ENCODE measurements at places on chromosomes 1 and 21.
A peak's percentile ranks its signal among the peaks of the same experiment; 100 is the strongest.

DNA sequence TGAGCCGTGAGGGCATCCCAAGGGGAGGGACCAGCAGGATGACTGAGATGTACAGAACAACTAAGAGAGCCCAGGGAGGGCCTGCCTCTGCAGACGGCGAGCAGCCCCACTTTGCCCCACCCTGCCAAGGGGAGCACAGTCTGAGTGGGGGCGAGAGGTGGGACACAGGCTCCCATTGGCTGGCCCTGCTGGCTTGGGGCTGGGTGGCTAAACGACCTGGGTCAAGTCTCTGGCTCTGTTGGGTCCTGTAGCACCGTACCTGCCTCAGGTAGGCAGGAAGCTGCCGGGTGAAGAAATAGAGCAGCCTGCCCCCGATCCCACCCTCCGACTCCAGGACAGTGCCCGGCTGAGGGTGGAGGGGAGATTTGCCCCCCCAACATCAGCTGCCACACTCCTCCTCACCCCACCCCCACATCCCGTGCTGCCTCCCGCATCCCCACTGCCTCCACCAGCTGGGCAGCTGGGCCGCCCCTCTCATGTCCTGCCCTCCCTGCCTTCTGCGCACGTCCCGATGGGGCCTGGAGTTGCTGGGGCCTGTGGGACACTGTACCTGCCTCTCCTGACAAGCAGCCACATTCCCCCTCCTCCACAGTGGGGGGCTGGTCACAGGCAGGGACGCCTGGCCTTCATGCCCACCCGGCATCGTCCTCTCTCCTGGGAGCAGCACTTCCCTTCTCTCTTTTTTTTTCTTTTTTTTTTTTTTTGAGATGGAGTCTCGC, 12.6 kb upstream of the PLEKHG5 start:
- DNase-seq, result no peak

GRCh38 chr1:116793357-116793935, 39.2 kb downstream of the CD2 start:
- DNase-seq, result no peak

DNA sequence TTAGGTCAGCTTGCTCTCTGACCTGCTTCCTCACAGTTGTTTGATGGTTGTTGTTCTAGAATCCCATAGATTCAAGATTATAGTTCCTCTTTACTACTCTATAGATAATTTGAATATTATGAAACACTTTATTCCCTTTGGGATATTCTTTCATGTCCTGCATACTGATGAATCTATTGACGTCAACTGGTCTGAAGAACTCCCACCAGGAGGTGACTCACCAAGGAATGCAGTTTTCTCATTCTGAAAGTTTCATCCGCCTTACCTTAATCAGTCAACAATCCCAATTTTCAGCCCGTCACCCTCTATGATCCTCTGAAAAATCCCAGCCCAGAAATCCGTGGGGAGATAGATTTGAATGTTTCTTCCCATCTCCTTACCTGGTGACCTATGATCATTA, 834.1 kb upstream of the PRMT6 start:
- DNase-seq, result no peak

GRCh38 chr21:37532868-37533780, 166.6 kb downstream of the DYRK1A start:
- no peak for DNase-seq

GRCh38 chr1:94000510-94001282, 91.5 kb upstream of the GCLM start:
- DNase-seq, result no peak

DNA sequence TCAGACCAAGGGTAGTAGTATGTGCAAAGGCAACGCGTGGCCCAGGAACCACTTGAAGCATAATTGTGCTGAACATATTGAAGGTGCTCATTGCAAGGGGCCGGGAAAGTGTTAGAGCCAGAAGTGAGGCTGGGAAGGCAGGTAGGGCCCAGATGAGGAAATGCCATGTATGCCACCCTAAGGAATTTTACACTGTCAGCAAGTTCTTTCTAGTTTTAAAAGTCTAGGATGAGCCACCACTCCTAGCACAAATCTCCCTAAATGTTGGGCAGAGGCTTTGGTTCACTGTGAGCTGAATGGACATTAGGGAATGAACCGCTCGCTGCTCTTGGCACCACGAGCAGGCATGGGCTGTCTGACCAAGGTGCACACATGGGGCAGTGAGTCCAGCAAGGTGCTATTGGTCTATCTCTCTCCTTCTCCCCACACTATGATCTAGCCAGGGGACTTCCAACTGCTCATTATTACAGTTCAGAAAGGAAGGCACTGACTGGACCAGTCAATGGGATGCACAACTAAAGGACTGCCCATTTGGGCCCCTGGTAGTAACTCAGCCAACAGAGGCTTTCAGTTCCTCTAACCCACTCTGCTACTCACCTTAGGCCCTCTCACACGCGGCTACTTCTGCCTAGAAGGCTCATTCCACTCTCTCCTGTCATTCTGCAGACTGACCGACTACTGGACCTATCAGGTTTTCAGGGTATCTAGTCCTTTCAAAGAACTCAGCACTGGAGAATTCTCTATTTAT, 2.0 kb downstream of the KANK4 start:
- no peak for DNase-seq

DNA sequence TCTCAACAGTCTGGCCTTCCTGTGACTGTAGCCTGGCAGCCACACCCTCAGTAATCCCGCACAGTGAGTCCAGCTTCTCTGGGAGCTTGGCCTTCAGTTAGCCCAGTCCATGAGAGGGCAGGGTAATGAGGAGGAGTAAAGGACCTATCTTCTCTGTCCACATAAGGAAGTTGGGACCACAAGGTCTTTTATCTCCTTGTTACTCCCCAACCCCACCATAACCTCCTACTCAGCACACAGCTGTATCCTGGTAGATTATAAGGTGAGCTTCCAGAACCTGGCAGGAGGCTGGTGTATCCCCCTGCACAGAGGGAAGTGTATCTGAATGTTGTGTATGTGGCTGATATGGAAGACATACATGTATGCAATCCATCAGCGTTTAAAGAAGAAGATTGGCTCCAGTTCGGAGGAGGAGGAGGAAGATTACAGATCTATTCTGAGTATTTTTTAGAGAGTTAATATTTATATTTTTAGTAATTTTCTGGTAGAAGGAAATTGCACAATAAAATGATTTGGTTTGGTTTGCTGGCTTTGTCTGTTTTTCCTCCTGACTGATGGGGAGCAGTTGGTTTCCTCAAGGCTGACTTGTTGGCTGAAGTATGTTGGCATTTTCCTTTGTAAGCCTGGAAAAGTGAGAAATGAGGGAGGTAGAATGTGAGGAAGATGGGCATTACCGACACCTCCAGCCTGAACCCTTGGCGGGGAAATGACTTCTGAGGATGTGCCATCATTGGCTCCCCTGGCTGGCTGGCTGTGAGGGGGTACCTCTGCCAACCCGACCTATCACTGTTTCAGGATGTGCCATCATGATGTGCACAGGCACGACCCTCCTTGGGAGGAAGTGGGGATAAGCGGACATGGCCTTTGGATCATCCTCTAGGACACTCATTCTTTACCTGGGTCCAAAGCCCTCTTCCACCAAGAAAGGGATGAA, 5.0 kb downstream of the C1orf226 start:
- no peak for DNase-seq

GRCh38 chr1:201119206-201120197, 7.3 kb upstream of the CACNA1S start:
- DNase-seq, result peak; percentile 72

- DNase-seq, result no peak
These were observed 249.7 kb downstream of the RHOU start for GRCh38 chr1:228984646-228985631.

DNA sequence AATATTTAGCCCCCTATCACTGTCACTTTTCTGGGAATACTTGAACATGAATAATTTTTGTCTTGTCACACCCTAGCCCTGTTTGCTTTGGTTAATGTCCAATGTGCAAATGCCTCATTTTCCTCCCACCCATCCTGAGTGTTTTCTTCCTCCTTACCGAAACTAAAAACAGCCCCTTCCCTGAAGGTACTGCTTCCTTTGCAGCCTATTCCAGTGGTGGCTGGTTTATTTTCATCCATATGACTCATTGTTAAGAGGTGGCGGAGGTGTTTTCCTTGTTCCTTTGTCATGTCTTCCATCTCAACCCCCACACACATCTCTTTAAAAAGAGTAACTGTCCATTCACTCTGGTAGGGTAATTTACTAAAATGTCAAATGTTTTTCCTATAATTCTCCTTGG, 40.4 kb downstream of the CD55 start:
- DNase-seq, result no peak

DNA sequence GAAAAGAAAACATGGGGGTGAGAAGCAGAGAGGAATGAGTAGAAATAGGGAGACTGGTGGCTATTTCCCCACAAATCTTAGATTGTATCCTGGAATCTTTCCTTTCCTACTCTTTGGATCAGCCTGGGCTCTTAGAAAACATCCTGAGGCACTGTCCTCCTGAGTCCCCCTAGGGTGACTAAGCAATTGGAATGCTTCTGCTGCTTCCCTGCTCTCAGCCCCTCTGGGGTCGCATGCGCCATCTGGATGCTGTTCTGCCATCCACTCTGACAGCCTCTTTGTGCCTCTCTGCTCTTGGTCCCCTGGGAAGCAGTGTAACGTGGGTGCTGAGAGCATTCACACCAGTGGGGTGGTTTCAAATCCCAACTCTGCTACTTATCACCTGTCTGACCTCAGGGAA, 443.0 kb downstream of the SIPA1L2 start:
- no peak for DNase-seq

- peak; percentile 64 for DNase-seq
These were observed 68.1 kb downstream of the RPS6KA1 start for GRCh38 chr1:26597629-26598039.

DNA sequence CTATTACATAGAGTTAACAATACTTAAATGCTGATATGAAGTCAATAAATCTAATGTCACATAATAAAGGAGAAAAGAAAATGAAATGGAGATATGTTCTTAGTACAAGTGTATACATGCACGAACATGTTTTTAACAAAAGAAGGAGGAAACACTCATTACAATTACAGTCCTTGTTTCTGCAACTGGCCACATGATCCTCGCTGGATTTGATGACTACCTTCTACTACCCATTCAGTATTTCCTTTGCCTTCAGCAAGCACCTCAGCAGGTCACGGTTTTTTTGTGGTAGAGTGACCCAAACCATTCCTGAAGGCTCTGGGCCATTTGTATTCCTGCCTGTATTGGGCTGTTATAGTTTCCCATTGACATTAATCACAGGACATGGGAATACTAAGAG, 172.8 kb upstream of the CXADR start:
- no peak for DNase-seq

DNA sequence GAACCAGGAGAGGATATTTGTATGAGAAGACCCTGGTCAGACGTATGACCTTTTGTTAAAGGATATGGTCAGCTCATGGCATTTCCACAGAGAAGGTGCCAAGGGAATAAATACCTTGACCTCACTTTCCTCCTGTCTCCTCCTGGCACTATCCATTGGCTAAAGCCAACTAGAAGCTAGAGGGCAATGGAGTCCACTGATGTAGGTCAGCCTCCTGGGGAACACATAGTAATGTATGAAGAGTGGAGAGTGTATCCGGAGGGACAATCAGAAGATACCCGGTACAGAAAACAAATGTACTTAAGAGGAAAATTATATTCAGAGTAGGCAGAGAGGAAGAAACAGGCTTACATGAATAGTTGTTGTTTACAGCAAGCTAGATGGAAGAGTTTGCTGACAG, 698 bp upstream of the NTMT2 start:
- DNase-seq, result no peak

GRCh38 chr1:45348020-45348419, 7.8 kb upstream of the MUTYH start:
- no peak for DNase-seq

- no peak for DNase-seq
These were observed 53.5 kb downstream of the C8B start for GRCh38 chr1:56912325-56912724.

DNA sequence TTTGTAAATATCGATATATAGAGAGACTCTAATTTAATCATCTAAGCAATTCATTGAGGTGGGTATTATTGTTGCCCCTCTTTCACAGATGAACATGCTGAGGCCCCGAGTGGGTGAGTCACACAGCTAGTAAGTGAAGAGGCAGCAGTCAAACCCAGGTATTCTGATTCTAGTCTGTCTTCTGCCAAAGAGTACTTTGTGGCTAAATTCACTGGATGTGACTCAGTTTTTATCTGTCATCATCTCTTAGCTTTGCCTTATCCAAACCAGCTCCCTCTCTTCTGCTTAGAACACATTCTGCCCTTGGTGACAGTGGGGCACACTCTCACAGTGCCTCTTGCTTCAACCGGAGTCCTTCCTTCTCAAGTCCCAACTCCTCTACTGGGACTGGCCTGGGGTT, 11.5 kb downstream of the FCRL5 start:
- no peak for DNase-seq
